ENCODE measurements at places on chromosomes 11 and 22.

GRCh38 chr11:45927332-45927683, 4.9 kb downstream of the LARGE2 start:
- no peak for DNase-seq

GRCh38 chr22:35930933-35931332, 97.7 kb downstream of the RBFOX2 start:
- DNase-seq, result no peak

DNA sequence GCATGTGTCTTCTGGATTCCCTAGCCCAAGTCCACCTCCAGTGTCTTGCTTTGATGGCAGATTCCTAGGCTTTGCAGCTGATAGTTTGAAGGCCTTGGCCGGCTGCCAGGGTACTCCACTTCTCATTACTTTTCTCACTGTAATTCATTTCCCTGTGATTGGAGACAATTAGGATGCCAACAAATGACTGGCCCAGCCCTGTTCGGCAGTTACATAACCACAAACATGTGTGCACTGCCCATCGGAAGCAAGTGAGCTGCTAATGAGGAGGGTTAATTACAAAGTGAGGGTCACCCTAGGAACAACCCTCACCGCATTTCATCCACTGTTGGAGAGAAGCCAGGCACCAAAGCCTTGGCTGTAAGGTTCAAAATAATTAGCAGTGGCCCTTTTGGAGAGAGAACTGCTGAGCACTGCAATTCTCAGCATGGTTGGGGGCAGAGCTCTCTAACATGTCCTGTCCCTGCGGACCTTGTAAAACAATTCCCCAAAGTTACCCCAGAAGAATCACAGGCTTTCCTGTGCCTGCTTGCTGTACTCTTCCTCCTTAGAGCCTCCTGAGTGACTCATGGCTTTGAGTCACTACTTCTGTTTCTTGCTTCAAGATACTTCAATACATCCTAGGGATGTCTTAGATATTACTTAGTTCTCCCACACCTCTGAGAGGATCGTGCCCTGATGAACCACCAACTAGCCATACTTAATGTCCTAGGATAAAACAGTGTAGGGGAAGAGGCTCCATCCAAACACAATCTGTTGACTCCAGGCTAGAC, 109.7 kb upstream of the GALNT18 start:
- no peak for DNase-seq

DNA sequence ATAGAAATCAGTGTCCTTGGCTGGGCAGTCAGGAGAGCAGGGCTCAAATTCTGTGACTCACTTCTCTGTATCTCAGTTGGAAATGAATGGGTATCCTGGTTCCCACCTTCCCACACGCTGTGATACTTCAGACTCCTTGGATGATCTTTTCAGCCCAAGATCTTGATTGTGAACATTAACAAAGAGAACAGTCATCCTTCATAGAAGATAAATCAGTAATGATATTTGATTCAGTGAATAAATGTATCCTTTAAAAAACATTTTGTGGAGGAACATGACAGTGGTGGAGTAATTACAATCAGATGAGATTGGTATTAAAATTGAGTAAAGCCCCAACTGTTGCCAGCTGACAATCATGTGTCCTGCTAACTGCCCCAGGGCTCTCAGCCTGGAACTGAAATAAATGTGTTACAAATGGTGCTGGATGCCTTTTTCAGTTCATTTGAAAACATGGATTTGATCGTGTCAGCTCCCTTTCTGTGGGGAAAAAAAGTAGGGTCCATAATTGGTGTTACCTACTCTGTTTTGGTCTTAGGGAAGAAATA, 72.9 kb upstream of the OR5AN1 start:
- DNase-seq, result no peak

DNA sequence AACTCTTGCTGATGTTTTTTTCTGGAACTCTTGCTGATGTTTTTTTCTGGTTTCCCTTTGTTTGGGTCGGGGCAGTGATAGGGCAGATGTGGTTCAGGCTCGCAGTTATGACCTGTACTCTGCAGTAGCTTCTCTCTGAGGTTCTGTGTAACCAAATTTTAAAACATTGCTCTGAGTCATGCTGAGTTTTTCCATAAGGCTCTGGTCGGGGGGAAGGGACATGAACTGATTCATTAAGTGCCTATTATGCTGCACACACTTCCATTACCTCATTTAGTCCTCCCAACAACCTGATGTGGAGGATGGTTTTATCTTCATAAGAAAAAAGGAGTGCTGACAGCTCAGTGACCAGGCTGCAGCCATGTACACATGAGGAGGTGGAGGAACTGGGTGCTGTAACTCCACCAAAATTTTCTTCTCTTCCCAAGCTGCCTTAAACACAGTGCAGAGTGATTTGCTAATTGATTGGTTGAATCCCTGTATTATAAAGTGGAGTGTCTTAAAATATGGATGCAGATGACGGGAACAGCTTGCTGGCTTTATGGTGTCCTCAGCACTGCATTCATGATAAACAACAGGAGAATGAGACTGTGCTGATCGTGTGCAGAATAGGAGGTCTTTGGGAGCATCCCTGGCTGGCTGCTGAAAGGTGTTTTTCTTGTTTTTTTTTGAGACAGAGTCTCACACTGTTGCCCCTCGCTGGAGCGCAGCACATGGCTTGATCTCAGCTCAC, 19.1 kb downstream of the TNRC6B start:
- no peak for DNase-seq

DNA sequence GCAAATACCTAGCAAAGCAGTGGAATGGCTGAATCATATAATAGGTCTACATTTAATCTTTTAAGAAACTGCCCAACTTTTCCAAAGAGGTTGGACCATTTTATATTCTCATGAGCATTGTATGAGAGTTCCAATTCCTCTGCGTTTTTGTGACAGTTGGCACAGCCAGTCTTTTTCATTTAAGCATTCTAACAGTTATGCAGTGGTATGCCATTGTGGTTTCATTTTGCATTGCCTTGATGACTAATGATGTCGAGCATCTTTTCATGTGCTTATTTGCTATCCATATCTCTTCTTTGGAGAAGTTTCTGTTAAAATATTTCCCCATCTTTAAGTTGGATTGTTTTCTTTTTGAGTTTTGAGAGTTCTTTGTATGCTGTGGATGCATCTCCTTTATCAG, 38.7 kb downstream of the EIF3F start:
- DNase-seq, result no peak

DNA sequence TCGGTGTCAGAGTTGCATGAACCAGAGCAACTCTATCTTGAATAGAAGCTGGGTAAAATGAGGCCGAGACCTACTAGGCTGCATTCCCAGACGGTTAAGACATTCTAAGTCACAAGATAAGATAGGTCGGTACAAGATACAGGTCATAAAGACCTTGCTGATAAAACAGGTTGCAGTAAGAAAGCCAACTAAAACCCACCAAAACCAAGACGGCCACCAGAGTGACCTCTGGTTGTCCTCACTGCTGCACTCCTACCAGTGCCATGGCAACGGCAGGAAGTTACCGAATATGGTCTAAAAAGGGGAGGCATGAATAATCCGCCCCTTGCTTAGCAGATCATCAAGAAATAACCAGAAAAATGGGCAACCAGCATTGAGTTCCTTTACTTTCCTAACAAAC, 2.4 kb upstream of the KAT5 start:
- DNase-seq, result no peak

GRCh38 chr11:21630934-21631478, 561.9 kb upstream of the ANO5 start:
- DNase-seq, result no peak

- no peak for DNase-seq
These were observed 24.3 kb upstream of the GLYATL1 start for GRCh38 chr11:58914821-58915543.

- DNase-seq, result no peak
These were observed 59.6 kb upstream of the PAX6 start for GRCh38 chr11:31870609-31871309.

DNA sequence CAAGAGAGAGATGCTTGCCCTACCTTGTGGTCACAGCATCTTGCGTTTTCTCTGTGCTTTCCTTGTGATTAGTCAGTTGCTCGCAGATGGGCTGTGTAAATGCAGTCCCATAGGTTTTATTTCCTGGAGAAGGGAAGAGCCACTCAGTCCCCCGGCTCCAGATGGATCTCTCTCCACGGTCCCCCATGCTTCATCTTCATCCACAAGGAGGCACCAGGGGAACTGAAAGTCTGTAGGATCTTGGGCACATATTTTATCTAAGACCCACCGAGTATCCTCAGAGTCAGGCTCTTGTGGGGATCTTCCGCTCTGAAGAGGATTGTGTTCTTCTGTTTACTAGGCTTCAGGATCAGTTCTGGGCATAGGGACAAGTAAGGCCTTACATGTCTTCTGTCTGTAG, 66.8 kb upstream of the E2F8 start:
- DNase-seq, result no peak

DNA sequence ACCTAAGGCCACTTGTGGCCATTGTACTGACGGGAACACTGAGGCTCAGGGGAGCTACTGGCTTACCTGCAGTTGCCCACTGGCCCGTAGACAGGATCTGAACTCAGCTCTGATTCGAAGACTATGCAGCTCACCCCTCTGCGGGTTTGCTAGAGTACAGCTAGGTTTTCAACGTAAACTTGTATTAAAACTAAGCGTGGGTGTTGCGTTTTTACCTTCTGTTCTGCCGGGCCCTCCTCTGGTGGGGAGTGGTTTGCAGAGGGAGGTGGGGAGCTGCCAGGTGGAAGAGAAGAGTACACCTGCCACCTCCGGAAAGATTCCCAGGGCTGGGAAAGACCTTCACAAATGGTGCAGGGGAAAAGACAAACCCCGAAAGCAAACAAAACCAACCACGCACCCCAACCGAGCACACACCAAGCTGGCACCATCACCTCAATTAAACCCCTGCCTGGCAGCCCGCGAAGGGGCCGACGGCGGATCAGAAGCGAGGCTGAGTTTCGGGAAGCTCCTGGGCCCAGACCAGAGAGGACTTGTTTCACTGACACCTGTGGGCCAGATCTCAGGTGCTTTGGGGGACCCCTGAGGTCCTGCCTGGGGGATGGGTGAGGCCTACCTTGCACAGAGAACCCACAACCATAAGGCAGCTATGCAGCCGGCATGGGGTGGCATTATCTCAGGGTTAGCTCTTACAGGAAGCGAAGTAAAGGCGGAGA, 37.7 kb downstream of the SHISAL1 start:
- no peak for DNase-seq

GRCh38 chr11:105719073-105719822, 109.4 kb downstream of the GRIA4 start:
- DNase-seq, result no peak

Measured in stimulated activated CD4-positive, alpha-beta T cell treated with anti-CD3 and anti-CD28 coated beads, Interleukin-15, amount 100 ng/mL, for 1 hour (primary cell).